ENCODE measurements at places on chromosomes 5 and 9.

DNA sequence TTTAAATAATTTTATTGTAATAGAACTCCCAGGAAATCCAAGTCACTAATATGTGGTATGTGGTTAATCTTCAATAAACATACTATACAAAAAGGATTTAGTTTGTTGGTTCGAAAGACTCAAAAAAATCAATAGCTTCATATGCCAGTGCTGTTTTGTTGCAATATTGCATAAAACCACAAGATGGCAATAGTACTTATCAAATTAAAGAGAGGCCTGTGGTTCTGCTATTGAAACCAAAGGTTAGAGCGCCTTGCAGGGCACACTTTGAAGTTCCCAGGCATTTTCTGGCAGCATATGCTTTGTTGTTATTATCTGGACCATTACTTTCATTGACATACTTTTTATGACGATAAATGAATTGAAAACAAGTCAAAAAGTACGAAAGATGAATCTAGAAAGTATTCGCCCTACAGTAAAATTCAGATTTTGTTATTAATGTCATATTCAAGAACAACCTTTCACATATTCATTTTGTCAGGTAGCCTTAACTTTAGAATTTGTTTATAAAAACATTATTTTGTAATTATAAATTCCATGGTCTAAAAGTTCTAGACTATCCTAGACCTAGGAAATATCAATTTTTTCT, 316.3 kb downstream of the MCTP1 start:
- peak; percentile 21 for DNase-seq

- no peak for DNase-seq
These were observed 90.0 kb upstream of the SV2C start for GRCh38 chr5:75993183-75993582.

- no peak for DNase-seq
These were observed 284.6 kb upstream of the EFNA5 start for GRCh38 chr5:107955321-107955720.

DNA sequence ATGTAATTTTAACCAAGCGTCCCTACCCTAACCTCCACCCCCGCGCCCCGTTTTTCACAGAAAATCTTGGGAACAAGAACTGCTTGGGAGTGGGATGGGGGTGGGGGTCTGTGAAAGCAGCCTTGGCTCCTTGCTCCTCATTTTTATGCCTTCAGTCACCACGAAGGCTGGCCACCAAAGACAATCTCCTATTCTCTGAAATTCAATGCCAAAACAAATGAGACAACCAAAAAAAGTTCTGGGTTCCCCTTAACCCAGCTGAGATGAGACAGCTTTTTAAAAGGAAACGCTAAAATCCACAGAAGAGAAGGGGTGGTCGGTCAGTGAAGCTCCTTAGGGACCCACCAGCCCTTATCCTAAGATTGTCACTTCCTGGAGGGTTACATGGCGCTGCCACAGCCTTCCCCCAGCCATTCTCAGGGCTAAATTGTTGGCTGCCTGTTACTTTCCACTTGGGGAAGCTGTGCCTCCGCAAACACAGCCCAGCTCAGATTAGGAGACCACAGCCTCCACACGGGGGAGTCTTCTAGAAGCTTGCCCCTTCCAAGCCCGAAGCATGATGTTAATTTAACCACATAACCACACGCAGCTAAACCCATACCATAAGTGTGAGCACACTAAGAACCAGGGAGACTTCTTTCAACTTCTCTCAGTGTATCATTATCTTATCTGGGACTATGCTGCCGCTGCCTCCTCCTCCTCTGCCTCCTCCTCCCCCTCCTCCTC, 136.3 kb downstream of the FOXD1 start:
- peak; percentile 55 for DNase-seq

DNA sequence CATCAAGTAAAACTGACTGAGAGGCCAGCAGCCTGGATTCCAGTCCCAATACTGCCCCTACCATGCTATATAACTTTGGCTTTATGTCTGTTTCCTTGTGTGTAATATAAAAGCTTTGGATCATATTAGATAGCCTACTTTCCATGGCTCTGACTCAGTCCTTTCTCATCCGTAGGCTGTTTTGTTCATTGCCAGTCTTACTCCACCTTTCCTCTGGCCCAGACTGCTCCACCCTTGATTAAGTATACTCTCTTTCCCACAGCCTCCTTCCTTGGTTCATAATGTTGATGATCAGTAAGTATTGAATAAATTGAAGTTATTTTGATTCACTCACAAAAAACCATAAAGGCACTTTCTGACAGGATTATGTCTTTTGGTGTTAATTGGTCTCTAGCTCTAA, 1.5 kb upstream of the MRPS30 start:
- DNase-seq: no peak

DNA sequence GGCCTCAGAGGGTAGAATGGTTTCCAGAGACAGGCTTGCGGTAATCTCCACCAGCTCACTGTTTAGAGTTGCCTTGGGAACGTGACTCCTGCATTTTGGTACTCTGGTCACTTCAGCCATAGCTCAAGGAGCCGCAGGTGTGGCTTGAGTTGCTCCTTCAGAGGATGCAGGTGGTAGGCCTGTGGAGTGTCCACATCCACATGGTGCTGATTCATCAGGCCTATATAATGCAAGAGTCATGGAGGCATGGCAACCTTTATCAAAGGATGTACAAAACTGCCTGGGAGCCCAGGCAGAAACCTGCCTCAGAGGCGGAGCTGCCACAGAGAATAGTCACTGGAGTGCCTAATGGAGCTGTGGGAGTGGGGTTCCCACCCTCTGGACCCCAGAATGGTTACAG, 114.2 kb downstream of the ANXA1 start:
- DNase-seq: no peak

GRCh38 chr9:137975527-137975913, 97.9 kb downstream of the CACNA1B start:
- no peak for DNase-seq

GRCh38 chr5:12023614-12024241, 119.5 kb upstream of the CTNND2 start:
- DNase-seq: no peak

DNA sequence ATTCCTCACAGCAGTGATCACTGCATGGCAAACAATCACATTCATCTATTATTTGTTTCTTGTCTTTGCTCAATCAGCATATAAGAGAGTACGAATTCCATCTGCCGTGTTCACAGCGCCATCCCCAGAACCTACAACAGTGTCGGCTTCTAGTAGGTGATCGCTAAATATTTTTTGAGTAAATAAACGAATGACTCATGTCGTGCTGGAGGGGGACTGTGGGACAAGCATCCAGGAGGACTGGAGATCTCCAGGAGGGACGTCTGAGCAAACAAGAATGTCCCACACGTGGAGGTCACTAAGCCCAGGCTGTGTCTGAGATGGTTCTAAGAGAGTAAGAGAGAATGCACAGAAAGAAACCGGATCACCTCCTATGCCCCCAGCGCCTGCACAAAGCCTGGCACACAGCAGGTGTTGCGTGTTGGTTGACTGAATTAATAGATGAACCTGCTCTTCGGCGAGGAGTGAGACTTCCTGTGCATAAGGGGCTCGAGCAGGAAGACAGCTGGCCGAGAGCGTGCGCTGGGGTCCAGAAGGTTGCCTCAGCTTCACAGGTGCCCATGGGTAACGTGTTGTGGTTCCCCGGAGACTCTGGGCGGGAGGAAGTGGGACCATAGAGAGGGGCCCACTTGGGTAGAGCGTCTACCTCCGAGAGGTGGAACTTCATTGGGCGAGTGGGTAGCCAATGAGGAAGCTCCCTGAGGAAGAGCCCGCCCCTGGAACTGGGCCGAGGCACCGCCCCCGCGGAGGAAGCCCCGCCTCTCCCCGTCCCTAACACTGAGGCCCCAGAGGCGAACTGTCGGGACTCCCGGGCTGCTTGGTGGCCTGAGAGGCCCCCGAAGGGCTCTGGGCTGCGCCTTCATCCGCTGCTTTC, 193.0 kb downstream of the MELK start:
- DNase-seq: peak; percentile 93

DNA sequence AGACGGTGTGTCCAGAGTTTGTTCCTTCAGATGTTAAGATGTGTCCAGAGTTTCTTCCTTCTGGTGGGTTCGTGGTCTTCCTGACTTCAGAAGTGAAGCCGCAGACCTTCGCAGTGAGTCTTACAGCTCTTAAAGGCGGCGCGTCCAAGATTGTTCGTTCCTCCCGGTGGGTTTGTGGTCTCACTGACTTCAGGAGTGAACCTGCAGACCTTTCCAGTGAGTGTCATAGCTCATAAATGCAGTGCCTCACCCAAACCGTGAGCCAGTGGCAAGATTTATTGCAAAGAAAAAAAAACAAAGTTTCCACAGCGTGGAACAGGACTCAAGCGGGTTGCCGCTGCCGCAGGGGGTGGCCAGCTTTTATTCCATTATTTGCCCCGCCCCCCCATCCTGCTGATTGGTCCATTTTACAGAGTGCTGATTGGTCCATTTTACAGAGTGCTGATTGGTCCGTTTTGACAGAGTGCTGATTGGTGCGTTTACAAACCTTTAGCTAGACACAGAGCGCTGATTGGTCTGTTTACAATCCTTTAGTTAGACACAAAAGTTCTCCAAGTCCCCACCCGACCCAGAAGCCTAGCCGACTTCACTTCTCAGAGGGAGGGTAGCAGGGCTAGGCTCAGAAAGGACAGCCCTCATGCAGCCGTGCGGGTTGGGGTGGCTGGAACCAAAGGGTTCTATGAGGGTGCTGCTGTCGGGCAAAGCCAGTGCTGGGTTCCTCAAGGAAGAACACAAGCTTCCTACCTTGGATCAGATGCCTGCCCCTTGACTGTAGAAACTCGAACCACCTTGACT, 9.1 kb upstream of the RNF130 start:
- peak; percentile 53 for DNase-seq

DNA sequence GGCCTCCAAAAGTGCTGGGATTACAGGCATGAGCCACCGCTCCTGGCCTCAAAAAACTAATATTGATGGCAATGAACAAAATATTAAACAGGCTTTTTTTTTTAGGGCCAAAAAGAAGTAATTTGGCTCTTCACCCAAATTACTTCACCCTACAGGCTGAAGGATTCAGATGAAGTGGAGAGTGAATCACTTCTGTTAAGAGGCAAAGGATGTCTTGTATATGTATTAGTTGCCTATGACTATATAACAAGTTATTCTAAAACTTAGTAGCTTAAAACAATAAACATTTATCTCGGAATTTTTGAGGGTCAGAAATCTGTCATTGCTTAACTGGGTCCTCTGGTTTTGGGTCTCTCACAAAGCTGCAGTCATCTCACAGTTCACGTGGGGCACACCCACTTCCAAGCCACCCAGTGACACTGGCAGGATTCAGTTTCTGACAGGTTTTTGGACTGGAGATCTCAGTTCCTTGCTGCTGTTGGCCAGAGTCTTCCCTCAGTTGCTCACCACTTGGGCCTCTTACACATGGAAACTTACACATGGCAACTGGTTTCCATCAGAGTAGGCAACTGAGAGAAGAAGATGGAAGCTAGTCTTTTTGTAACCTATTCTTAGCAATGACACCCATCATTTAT, 66.7 kb downstream of the IQGAP2 start:
- no peak for DNase-seq

DNA sequence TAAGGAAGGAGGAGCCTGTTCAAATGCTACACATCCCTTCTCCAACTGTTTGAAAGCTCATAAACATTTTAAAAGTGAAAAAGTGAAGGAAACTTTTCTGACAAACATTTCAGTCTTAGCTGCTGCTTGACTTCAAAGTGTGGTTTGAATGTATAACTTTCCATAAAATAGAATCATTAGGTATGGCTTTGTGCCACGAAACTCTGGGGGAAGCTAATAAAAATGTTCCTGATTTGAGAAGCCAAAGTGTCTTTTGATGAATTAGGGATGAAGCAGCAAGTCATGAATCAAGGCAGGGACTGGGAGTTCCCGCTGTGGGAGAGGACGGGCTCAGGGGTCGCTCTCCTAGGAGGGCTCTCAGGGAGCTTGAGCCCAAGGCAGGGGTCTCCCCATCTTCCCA, 15.3 kb downstream of the MVB12B start:
- no peak for DNase-seq

- DNase-seq: no peak
These were observed 151.8 kb downstream of the SMC2 start for GRCh38 chr9:104245925-104246324.

DNA sequence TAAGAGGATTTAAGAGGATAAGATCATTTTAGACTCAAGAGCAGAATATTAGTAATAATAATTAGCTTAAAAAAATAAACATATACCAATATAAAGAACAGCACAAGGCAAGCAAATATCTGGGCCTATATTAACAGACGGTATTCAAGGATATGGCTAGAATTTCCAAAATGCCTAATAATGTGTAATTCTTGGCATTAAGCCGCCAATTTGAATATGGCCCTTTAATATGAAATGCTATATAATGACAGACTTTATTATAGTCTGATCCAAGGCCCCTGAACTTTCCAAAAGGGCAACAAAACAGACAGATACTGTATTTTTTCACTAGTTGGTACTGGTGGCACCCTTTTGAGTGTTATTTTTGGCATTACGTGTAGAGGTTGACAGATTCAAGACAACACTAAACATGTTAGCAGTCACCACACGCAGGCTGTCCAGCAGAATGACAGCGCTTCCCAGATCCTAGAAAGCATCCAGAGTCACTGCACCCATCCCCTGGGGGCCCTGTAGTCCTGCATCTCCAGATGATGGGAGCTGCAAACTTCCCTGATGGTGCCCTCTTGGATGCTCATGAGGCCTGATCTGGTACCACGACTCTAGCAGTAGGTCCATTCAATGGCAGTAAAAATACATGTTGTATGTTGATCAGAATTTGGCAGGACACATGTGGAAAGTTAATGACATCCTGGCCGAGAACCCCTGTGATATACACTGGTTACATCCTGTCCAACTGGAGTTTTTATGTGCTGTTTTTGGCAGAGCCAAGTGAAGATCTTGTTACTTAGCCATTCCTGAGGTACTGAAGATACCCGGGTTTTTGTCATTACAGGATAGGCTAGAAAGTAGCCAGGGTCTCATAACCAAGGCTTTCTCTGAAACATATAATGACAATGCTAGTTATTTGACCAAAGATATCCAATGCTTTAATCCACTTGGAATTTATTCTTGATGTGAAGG, 1.7 kb upstream of the ABL1 start:
- DNase-seq: no peak

- DNase-seq: no peak
These were observed 56.2 kb downstream of the UBE2QL1 start for GRCh38 chr5:6504677-6505415.

GRCh38 chr5:156929366-156929948, 33.6 kb downstream of the TIMD4 start:
- DNase-seq: no peak

GRCh38 chr9:4569101-4569500, 78.8 kb downstream of the SLC1A1 start:
- no peak for DNase-seq

DNA sequence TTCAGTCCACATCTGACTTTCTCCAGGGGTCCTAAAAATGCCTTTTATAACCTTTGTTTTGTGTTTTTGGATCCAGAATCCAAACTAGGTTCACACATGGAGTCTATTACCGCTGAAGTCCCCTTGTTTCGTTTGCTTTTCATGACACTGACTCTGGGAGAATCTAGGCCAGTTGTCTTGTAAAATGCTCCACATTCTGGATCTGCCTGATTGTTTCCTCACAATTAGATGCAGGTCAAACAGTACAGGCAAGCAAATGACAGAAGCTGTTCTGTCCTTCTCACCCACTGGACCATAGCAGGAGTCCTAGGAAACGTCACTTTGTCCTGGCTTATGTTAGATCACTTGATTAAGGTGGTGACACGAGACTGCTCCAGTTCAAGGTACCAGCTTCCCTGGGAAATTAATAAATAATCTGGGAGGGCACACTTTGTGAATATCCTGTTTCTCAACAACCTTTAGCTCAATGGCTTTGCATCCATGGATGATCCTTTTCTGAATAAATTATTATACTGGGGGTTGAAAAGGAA, 34.1 kb downstream of the FABP6 start:
- DNase-seq: no peak

All from stimulated activated naive CD8-positive, alpha-beta T cell treated with anti-CD3 and anti-CD28 coated beads, Interleukin-15, amount 100 ng/mL, for 72 hours (primary cell).